ENCODE measurements at places on chromosomes 5 and 9.

DNA sequence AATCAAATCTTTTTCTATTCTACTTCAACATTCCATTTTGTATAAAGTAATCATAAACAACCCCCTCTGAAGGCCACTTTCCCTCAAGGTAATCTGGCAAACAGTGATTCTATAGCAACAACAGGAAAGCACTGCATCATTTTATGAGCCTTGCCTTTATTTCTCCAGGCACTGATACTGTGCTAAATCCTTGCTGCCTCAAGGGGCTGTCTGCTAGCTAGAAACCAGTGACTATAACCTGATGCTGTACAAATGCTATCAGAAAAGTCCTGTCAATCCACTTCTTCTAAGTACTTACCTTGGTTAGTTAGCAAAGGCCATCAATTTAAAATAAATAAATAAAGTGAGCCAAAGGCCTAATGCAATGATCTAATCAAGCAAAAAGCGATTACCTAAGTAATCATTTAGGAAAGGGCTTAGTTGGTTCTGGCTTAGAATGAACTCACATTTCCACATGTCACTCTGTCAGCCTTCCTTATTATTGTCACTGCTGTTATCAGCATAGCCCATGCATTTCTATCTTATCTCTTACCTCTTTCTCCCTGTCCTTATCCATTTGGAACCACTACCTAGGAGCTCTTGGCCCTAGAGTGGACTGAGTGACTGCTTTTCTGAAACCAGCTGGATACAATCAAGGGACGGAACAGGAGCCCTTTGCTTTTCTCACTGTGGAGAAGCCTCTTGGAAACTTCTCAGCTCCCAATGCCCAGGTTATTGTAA is 246.1 kb upstream of the MEF2C start:
- no peak for DNase-seq

- DNase-seq, result no peak
Observed at GRCh38 chr5:141790630-141791029, 87.6 kb downstream of the PCDH1 start.

DNA sequence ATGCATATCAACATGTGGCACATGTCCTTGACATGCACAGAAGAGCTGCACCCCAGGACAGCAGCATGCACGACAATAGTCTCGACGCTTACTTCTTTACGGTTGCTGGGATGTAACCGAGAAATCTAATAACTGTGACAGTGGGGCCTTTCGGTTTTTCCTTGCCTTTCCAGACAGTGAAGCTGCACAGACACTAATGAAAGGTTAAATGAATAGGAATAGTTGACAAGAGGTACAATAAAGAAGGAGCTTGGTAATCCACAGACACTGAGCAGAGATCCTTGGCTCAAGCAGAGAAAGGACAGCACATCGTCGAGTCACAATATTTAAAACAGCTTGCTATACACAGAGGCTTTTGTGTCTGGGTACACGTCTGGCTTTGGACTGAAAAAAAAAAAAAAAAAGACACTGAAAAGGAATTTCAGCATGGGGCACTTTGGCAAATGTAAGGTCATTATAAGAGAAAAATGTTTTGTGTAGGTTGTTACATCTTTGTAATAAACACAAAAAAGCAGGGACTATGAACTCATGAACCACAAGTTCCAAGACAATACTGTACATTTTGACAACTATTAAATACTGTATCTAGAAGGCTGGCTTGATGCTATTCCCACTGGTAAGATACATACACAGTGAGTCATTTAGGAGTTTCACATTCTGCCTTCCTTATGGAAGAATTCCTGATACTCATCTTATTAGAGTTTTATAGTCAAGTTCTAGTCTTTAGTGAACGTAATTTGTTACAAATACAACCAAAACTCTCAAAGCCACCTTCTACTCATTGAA is 5.6 kb downstream of the BNC2 start:
- no peak for DNase-seq

DNA sequence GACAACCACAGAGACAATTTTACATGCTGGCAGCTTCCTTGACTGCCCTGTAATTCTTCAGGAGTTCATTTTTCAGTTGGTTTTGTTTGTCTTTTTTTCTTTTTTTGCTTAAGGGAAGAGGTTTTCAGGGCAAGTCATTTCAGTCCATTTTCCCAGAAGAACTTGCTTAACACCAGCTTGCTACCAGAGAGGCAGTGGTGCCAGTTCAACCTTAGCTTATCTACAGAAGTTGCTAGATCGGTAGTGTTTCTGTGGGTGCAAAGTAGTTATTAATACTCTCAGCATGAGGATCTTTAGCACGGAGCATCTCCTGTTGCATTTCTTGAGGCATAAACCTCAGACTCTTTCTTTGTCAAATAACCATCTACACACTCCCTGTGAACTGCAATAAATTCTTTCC is 1.1 kb downstream of the SPEF2 start:
- no peak for DNase-seq

- DNase-seq, result peak; percentile 55
Observed at GRCh38 chr5:132369474-132370180, at the start of gene SLC22A5. Gene SLC22A5 (plus strand): TSS chr5:132369710. CDS start chr5:132369973, 263 bp downstream.

GRCh38 chr9:8649160-8649559 is 849.6 kb upstream of the DMAC1 start:
- DNase-seq, result no peak

DNA sequence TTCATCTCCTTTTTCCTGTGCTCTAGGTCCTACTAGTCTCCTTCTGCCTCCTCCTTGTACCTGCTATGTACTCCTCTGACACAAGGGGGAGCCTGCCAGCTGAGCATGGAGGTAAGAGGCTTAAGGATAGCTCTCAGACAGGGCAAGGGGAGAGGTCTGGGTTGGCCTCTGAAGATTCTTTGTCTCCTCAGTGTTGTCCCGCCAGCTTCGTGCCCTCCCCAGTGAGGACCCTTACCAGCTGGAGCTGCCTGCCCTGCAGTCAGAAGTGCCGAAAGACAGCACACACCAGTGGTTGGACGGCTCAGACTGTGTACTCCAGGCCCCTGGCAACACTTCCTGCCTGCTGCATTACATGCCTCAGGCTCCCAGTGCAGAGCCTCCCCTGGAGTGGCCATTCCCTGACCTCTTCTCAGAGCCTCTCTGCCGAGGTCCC is 3.8 kb downstream of the CREB3 start:
- DNase-seq, result peak; percentile 67

DNA sequence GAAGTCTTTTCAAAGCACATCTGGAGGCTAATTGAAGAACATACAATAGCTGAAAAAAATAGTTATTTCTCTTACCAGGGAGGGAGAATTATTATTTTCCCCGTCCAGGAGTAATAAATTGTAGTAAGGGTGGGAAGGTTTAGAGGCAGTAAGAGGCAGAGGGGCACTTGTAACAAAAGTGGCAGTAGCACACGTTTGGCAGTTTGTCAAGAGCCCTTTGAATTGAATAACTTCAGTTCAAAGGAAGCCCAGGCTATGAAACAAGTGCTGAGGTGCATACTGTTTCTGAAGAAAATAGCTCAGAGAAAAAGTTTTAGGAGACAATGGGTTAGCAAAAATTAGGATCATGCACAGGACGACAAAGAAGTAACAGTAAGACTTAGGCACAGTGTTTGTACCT is 451.3 kb downstream of the LRRC70 start:
- no peak for DNase-seq

- DNase-seq, result no peak
Observed at GRCh38 chr9:119179701-119180100, 189.5 kb downstream of the BRINP1 start.

DNA sequence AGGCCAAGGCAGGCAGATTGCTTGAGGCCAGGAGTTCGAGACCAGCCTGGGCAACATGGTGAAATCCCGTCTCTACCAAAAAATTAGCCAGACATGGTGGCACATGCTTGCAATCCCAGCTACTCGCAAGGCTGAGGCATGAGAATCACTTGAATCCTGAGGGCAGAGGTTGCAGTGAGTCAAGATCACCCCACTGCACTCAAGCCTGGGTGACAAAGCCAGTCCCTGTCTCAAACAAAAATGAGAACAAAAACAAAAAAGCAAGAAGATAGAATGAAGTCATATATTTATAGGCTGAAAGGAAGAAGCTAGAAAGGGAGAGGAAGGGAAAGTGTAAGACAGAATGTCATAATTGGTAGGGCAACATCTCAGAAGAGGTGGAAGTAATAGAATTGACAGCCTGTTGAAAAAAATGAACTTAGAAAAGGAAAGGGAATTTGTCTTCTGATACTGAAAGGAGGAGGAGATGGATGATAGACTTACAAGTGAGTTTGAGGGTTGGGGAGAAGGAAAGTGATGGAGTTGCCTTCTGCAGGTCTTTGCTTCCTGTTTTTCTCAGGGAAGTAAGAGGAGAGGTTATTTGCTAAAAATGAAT is 32.2 kb downstream of the CARD6 start:
- DNase-seq, result no peak

DNA sequence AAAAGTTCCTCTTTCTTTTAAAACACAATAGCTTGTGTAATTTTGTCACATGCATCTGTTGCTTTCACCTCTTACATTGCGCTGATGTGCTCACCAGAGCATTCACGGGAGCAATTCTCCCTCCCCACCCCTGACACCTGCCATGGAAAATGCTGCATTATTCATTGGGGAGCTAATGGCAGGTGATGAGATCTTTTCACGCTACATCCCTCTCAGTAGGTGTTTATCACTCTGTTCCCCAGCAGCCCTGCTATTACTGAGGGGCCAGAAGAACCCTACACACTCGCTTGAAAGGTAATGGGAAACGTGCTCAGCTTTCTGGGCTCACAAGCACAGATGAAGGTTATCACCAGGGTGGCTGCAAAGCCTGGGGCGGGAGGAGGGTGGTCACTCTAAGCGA is 398.0 kb downstream of the PSAT1 start:
- no peak for DNase-seq

DNA sequence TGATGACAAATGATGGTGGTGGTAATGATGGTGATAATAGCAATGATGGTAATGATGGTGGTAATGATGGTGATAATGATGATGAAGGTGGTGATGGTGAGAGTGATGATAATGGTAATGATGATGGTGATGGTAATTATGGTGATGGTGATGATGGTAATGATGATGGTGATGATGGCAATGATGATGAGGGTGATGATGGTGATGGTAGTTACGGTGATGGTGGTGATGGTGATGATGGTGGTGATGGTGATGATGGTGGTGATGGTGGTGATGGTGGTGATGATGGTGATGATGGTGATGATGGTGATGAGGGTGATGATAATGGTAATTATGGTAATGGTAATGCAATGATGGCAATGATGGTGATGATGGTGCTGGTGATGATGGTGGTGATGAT is 91.1 kb downstream of the DAP start:
- DNase-seq, result no peak

DNA sequence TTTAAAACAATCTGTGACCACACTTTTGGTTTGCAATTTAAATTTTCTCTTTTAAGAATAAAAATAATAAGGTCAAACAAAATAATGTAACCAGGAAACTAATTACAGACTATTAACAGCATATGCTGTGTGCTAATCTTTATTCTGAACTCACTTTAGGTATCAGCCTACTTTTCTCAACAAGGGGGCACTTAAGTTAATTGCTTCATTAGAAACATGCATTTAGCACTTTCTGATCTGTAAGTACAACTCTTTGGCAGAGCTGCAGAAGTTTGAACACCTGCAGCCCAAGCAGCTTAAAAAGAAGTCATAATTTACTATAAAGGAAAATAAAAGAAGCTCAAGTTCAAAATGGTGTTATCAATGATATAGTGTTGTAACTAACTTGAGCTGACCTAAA is 21.7 kb downstream of the XRCC4 start:
- DNase-seq, result no peak

DNA sequence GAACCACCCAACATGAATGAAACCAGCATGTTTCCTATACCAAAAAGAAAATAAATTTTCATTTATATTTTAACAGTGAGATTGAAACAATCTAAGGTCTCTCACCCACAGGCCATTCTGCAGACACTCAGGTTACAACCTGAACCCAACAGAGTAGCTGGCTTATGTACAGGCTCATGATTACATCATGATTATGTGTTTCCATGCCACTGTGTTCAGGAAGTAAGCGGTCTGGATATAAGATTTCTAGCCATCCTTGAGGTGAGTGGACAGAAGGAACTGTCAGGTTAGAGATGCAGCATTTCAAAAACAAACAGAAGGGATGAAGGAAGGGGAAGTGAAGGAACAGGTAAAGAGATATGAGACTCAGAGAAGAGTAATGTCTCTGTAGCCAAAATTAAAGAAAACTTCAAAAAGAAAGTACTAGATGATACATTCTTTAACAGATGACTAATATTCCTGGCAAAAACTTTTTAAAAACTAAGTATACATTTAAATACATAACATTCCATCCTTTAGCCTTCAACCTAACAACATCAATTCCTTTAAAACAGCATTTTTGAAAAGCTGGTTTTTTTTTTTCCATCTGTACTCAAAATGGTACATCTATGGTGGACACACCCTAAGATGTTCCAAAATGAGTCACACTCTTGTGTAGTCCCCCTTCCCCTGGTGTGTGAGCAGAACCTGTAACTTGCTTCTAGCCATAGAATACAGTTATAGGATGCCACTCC is 119.8 kb downstream of the LPAR1 start:
- no peak for DNase-seq

DNA sequence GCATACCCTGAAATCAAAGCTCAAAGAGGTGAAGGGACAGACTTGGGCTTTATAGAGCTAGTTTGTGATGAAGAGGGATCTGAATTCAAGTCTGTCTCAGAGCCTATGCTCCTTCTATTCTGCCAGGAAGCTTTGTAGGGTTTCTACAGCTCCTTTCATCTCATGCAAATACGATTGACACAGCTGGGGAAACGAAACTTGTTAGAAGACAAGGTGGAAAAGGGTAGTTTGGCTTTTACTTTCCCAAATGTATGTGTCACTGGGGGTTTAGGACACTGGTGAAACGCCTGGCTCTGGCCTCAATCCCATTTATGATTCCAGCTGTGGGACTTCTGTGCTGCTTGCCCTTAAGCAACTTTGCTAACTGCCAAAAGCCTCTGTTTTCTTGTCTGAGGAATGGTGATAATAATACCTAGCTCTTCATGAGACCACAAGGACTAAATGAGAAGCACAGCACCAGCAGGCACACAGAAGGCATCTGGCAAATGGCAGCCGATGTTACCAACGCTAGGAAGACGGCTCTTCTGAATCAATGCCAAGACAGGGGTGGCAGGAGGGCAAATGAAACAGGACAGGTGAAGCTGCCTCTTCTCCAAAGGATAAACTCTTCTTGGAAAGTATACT is 70.3 kb upstream of the EQTN start:
- DNase-seq, result no peak

- DNase-seq, result no peak
Observed at GRCh38 chr9:69946800-69947437, 96.7 kb upstream of the MAMDC2 start.

Measured in effector memory CD8-positive, alpha-beta T cell (primary cell).